ENCODE measurements at places on chromosomes 2 and 18.
A peak's percentile ranks its signal among the peaks of the same experiment; 100 is the strongest.

- H3K36me3 ChIP-seq, result no peaks in the 10 kb centered on the region
- no peak overlapping the region for H3K4me3 ChIP-seq
- H3K27me3 ChIP-seq, result no peaks in the 10 kb centered on the region
- no peaks in the 10 kb centered on the region for H3K4me1 ChIP-seq
- DNase-seq, result no peak
Observed at GRCh38 chr2:203830304-203831055, 37.1 kb upstream of the CTLA4 start.

DNA sequence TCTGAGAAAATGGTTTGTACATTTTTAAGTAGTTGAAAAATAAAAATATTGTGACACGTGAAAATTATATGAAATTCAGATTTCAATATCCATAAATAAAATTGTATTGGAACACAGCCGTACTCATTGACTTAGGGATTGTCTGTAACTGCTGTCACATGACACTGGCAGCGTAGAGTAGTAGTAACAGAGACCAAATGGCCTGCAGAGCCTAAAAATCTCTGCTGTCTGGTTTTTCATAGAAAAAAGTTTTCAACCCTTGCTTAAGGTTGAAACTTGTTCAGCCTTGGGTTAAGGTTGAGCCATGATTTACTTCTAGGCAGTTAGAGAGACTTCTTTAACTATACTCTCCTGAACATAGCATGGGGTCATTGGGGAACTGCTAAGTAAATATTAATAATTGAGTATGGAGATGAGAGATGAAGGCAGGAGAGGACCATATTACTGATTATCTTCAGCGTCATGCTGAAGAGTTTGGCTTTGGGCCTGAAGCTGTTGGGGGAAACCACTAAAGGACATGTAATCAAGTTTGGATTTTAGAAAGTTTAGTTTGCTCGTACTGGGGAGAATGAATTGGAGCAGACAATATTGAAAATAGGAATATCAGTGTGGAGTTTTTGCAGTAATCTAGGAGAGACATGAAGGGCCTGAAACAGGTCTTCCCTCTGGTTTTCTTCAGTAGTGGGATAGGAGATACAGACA, 16.2 kb downstream of the EML4 start:
- H3K27ac ChIP-seq, result peak overlapping the region; percentile 21
- H3K27me3 ChIP-seq, result no peaks in the 10 kb centered on the region
- no peak for DNase-seq
- no peak overlapping the region for H3K4me3 ChIP-seq
- H3K36me3 ChIP-seq, result no peaks in the 10 kb centered on the region
- H3K4me1 ChIP-seq, result peaks cover 8% of the 10 kb centered on the region

GRCh38 chr2:204881655-204882054, 336.4 kb downstream of the PARD3B start:
- no peaks in the 10 kb centered on the region for H3K27me3 ChIP-seq
- DNase-seq, result no peak
- H3K36me3 ChIP-seq, result no peaks in the 10 kb centered on the region

DNA sequence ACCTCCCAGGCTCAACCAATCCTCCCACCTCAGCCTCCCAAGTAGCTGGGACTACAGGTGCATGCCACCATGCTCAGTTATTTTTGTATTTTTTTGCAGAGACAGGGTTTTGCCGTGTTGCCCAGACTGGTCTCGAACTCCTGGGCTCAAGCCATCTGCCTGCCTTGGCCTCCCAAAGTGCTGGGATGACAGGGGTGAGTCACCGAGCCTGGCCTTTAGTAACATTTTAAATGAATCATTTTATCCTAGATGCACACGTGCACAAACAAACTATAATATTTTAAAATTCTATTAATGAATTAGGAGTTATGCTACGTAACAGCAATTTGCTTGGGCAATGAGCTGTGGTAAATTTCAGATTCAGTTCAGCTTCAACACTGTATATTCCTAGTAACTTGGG, 862.5 kb upstream of the ID2 start:
- no peak for DNase-seq
- H3K36me3 ChIP-seq, result no peaks in the 10 kb centered on the region
- H3K27ac ChIP-seq, result no peak overlapping the region
- H3K27me3 ChIP-seq, result no peaks in the 10 kb centered on the region

GRCh38 chr2:68506170-68506569, 38.8 kb downstream of the APLF start:
- no peak for DNase-seq
- H3K4me3 ChIP-seq, result no peak overlapping the region
- H3K36me3 ChIP-seq, result no peaks in the 10 kb centered on the region
- no peaks in the 10 kb centered on the region for H3K4me1 ChIP-seq
- no peaks in the 10 kb centered on the region for H3K27me3 ChIP-seq
- H3K27ac ChIP-seq, result no peak overlapping the region

DNA sequence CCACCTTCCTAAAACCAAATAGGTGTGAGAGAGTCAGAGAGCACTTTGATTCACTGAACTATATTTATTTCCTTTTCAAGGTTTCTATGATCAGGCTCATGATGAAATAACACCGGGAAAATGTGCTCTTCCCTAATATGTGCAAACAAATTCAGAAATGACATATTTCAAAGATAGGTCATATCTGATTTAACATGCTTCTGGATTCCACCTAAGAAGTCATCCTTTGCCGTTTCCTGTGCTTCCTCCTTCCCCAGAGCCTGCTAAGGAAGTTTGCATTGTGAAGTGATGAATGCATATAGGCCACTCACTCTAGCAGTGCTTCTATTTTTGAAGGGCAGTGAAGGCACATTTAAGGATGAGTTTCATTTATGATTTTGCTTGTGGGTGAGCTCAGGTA, 327.6 kb downstream of the TDRD15 start:
- no peaks in the 10 kb centered on the region for H3K27me3 ChIP-seq
- DNase-seq, result no peak
- no peaks in the 10 kb centered on the region for H3K36me3 ChIP-seq
- peaks cover 9% of the 10 kb centered on the region for H3K4me1 ChIP-seq
- H3K27ac ChIP-seq, result no peak overlapping the region

All from testis (tissue), 5 donors.